ENCODE measurements at places on chromosomes 5 and 9. TPM values are rescaled to one million over a fixed set of nuclear protein-coding genes. Genes with fewer than 3 reads are reported as not detected.

The MIER3 gene
- 7.9 TPM for total RNA-seq

DNA sequence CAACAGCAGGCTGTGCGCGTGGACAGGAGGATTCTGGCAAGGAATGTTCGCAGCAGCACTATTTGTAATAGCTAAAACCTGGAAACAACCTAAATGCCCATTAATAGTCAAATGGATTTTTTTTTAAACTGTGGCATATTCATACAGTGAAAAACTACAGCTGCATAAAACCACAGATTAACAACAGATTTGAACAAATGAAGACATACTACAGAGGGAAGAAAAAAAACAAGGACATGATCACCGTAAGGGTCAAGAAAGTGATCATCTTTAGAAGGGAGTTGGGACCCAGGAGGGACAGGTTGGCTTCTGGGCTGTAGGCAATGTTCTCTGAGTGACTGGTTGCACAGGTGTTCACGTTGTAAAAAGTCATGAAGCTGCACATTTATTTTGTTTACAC is 1.2 kb upstream of the TMOD1 start:
- DNase-seq: no peak

GRCh38 chr5:33488558-33489355 is 48.0 kb downstream of the TARS1 start:
- DNase-seq: no peak

GRCh38 chr5:174323878-174324281 is 278.4 kb downstream of the NSG2 start:
- DNase-seq: peak; percentile 68

DNA sequence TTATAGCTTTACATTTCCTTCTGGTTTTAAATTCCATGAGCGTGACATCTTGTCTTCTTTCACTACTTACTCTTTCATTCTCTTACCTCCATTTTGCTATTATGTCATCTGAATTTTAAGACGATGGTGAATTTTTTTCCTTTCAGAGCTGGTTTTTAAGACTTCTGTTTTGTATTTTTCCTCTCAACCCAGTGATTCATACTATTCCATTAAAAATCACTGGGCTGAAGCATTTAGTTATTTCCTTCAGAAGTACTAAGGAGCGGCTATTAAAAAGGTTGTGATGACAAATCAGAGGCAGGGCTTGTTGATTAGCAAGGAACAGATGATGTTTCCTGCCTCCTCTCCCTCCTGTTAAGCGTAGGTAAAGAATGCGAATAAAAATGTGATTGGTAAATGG is 16.5 kb downstream of the AGXT2 start:
- DNase-seq: peak; percentile 70

DNA sequence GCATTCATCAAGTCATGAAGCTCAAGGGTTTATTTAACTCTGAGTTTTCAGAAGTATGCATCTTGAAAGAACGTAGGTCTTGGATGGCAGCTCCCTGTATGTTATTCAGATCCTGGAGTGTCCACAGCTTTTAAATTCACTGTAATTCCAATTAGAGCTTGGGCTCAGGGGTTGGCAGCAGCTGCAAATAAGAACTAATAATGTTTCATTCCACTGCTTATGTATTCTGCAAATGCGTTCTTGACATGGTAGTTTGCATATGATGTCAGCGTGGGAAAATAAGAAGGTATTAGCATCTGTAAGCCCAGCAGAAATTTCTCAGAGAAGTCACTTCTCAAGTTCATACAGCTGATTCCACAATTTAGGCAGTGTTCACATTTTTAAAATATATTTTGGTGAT is 58.4 kb downstream of the RORB start:
- no peak for DNase-seq

The MRPS2 gene
- total RNA-seq: 106 TPM

GRCh38 chr9:121485623-121486022 is 14.0 kb downstream of the GGTA1 start:
- DNase-seq: no peak

GRCh38 chr9:100428871-100429654 is 2.1 kb downstream of the MSANTD3 start:
- peak; percentile 99 for DNase-seq

GRCh38 chr9:133405508-133406438 is 12.0 kb downstream of the REXO4 start:
- DNase-seq: peak; percentile 25

DNA sequence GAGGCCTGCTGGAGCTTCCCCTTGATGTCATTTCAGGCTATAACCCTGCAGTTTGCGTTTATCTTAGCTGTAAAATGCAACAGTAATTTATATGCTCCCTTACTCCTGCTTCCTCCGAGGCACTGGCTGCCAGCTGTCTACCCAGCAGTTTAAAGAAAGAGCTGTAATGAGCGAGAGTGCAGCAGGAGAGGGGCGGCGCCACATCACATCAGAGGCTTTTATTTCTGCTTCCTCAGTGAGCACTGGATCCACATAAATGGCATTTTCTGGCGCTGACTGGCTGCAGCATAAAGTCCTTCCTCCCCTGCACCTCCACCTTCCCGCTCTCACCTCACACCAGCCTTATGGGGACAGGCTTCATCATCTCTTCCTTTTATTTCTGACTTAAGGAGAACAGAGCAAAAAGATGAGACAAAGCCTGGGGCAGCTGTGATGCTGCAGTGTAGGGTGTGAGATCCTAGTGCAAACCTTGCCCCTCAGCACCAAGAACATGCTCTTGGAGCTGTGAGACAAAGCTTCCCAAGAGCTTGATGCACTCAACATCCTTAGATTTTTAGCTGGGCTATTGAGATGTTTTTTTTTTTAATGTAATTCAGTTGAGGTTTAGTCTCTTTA is 829.6 kb upstream of the ZNF608 start:
- no peak for DNase-seq

GRCh38 chr9:126959917-126960316 is 45.3 kb downstream of the RALGPS1 start:
- no peak for DNase-seq

- no peak for DNase-seq
Observed at GRCh38 chr9:20309124-20309523, 313.2 kb downstream of the MLLT3 start.

DNA sequence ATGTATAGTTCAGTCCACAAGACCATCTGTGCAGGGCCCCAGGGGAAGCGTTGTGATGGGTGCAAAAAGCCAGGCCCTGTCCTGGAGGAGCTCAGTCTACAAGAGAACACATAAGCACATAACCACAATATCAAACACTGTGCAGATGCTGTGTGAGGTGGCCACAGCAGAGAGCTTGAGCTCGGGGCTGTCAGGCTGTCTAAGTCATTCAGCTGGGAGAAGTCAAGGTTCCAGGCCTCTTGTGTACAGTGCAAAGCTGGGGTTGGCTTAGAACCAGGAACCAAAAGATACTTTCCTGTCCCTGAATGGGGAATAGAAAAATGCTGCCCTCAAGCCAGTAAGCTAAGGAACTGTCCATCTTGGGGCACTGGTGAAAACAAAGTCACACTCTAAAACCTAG is 75.0 kb downstream of the PRDM6 start:
- no peak for DNase-seq

DNA sequence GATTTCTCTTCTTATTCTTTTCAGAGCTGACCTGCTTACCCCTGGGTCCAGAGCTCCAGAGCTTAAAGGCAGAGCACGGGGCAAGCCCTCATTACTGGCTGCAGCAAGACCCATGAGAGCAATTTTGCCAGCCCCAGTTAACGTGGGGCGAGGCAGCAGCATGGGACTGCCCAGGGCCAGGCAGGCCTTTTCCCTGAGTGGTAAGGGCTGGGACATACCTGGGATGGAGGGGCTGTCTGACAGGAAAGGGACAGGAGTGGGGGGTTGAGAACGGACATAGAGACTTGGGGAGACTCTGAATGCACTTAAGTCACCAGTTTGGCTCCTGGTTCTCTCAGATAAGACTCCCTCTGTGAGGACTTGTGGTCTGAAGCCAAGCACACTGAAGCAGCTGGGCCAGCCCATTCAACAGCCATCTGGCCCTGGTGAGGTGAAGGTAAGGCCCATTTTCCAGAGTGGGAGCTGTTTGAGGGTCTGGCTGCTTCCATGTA is 26.2 kb downstream of the HMGXB3 start:
- DNase-seq: no peak

- DNase-seq: no peak
Observed at GRCh38 chr9:76766126-76766525, 1.9 kb downstream of the PCA3 start.

DNA sequence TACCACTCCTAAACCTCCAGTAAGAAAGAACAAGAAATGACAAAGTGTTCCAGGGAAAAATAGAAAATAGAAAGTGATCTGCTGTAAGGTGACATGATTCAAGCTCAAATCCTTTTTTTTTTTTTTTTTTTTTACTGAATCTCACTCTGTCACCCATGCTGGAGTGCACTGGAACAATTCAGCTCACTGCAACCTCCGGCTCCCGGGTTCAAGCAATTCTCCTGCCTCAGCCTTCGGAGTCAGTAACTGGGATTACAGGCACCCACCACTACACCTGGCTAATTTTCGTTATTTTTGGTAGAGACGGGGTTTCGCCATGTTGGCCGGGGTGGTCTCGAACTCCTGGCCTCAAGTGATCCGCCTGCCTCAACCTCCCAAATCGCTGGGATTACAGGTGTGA is 35.9 kb downstream of the TTLL11 start:
- no peak for DNase-seq

GRCh38 chr5:72611118-72611730 is 104.0 kb upstream of the ZNF366 start:
- peak; percentile 66 for DNase-seq

GRCh38 chr9:17839776-17840175 is 260.9 kb downstream of the SH3GL2 start:
- no peak for DNase-seq

- DNase-seq: no peak
Observed at GRCh38 chr9:76516871-76517270, 57.9 kb downstream of the GCNT1 start.

The IFNA21 gene
- not detected for total RNA-seq

The RNF180 gene
- total RNA-seq: 3.4 TPM

DNA sequence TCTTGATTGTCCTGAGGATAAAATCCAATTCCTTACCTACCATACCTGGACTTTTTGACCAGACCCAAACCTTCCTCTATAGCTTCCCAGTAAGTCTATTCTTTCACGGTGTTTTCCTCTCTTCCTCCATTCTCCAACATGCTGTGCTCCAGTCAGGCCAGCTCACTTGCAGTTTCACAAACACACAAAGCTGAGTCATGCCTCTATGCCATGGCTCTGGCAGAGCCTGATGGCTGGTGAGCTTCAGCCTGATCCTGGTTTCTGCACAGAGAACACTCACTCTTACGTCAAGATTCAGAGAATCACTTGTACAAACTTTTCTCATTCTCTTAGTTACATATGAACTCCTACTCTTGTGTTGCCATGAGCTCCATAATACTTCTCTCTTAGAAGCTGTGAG is 27.7 kb upstream of the PAX5 start:
- peak; percentile 75 for DNase-seq

The NMUR2 gene
- total RNA-seq: not detected

The EIF4EBP3 gene
- total RNA-seq: not detected

GRCh38 chr5:123282444-123282843 is 140.8 kb downstream of the CEP120 start:
- no peak for DNase-seq

DNA sequence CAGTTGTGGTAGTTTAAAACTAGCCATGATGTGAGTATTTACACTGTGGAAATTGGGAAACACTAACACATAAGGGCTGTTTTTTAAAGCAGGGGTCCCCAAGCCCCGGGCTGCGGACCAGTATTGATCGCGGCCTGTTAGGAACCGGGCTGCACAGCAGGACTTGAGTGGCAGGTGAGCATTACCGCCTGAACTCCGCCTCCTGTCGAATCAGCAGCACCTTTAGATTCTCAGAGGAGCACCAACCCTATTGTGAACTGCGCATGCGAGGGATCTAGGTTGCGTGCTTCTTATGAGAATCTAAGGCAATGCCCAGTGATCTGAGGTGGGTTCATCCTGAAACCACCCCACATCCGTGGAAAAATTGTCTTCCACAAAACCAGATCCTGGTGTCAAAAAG is 127.8 kb downstream of the PCSK5 start:
- no peak for DNase-seq
